ENCODE measurements at places on chromosomes 3 and 15. TPM values are rescaled to one million over a fixed set of nuclear protein-coding genes. Genes with fewer than 3 reads are reported as not detected.
A peak's percentile ranks its signal among the peaks of the same experiment; 100 is the strongest.

DNA sequence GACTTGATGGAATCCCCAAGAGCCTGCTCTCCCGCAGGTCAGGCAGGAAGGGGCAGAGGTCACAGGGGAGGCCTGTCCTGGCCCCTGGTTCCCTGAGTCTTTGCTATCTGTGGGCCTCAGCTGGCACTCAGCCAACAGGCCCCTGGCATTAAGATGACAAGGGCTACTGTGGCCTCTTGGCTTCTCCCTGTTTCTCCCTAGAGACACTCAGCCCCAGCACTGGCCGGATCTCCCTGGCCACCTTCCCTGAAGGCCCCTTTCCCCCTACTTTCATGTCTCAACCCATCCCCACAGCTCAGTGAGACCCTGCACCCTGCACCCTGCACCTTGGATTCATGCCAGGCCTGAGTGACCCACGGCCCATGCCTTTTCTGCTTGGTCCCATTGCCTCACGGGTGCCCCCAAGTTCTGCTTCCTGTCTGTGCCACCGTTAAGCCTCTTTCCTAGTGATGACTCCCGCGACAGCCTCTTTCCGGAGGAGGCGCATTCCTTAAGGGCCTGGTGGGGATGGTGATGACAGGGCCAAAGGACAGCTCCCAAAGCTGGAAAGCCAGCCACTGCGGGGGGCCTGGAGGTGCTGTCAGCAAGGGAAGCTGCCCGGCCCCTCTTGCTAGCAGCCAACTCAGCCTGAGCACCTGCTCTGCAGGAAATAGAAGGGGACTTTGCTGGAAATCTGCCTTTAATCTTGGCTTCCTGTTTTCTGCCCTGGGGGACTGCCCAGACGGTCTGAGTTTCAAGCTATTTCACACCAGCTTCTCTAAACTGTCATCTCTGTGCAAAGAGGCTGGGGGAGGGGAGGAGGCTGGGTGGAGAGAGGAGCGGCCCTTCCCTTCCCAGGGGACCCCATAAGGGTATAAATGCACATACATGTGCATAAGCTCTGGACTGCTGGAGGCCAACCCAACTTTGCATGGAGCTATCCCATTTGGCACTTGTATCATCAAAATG lies 4.8 kb upstream of the CSK start:
- H3K27me3 ChIP-seq, result no peaks in the 10 kb centered on the region
- peak; percentile 66 for DNase-seq
- no peak overlapping the region for H3K4me3 ChIP-seq
- H3K27ac ChIP-seq, result peak overlapping the region; percentile 64
- peaks cover 34% of the 10 kb centered on the region for H3K4me1 ChIP-seq
- H3K36me3 ChIP-seq, result no peaks in the 10 kb centered on the region

PLSCR2 gene
- total RNA-seq, result not detected

SAMD7 gene
- total RNA-seq, result not detected

OR5K2 gene
- not detected for total RNA-seq

GRCh38 chr3:72888546-72889309 lies 882 bp downstream of the GXYLT2 start:
- H3K4me1 ChIP-seq, result peaks cover 7% of the 10 kb centered on the region
- peak overlapping the region; percentile 3 for H3K27ac ChIP-seq
- no peaks in the 10 kb centered on the region for H3K36me3 ChIP-seq

DNA sequence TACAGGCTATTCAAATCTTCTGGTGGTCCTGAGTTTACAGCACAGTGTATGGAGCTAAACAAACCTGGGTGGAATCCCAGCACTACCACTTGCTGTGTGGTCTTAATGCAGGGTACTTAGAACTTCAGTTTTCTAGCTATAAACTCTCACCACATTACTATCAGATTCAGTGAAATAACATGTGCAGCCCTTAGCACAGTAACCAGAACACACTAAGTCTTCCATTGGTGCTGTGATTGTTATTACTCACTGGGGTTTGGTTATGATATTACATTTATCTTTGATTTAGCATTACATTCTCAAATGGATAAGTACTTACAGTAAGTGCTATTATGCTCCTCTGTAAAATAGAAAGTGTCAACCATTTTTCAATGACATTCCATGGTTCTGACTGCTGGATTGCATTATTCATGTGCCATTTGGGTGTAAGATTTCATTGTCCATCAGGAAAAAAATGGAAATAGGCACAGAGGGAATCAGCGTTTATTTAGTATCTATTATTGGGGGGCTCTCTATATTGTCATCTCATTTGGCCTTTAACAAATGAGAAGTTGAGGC lies 81.9 kb downstream of the PDE8A start:
- no peak overlapping the region for H3K4me3 ChIP-seq
- H3K27ac ChIP-seq, result no peak overlapping the region
- no peaks in the 10 kb centered on the region for H3K4me1 ChIP-seq
- H3K36me3 ChIP-seq, result peaks cover 13% of the 10 kb centered on the region
- no peak for DNase-seq

ATP2B2 gene
- total RNA-seq, result 0.06 TPM
